ENCODE measurements at places on chromosomes 1 and 21.

DNA sequence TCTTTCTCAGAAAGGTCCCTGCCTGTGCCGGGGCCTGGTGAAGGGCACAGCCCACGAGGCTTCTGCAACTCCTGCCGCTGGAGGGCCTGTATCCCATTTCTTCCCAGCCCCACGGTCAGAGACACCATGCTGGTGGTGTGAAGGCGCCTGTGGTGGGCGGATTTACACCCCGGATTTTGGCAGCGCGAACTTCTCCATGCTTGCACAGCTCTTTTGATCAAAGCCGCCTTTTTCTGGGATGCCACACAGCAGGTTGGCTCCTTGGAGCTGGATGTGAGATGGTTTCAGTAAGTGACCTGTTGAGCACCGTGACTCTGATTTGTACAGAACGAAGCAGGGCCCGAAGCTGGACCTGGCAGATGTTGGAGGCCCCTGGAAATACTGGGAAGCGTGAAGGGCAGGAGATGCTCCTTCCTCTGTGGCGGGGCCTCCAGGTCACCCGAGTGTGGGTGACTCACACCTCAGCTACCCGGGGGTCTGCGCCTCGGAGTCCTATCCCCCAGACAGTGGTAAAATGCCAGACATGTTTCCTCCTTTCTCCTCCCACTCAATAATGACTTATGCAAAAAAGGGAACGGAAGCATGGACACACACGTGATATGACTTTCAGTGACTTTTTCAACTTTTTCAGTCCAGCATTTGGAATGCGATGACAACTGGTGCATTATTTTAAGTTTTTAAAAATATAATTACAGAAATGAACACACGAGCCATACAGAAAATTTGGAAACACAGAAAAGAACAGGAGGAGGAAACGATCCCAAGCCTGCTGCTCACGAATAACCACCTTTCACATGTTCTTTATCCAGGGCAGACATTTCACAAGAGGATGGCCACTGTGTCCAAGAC lies 9.0 kb downstream of the UMODL1 start:
- DNase-seq, result no peak

DNA sequence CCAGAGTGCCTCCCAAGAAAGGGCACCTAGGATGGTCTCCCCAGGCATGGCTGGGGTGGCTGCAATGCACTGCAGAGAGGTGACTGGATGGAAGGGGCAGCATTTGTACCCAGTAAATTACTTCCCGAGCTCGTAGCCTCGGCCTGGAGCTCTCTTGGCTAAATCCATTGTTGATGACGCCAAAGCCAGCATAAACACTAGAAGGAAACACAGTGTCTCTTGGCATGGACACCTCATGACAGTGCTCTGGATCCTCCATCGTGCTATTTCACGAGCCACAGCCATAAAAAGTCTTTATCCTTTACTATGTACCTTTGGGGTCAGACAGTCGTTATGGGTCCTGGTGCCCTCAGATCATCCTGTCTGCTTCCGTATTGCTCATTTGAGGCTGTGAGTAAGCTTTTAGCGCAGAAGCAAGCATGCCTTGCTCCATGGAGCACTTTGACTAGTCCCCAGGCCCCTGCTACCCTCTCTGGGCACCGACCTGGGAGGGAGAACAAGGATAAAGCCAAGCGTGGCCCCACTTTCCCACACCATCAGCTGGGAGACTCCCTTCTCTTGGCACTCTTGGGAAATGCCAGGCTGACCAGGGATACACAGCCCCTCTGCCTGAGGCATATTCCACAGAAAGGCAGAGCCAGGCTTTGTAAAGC lies 10.3 kb upstream of the PRELP start:
- no peak for DNase-seq

- no peak for DNase-seq
Observed at GRCh38 chr1:201213926-201214325, 23.3 kb downstream of the IGFN1 start.

GRCh38 chr1:94301186-94301585 lies 63.8 kb upstream of the ARHGAP29 start:
- DNase-seq, result no peak

DNA sequence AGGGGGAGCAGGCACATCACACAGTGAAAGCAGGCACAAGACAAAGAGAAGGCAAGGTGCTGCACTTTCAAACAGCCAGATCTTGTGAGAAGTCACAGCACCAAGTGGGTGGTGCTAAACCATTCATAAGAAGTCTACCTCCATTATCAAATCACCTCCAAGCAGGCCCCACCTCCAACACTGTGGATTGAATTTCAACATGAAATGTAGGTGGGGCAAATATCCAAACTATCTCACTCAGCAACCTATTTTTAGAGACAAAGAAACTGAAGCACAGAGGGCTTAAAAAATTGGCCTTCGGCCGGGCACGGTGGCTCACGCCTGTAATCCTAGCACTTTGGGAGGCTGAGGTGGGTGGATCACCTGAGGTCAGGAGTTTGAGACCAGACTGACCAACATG lies 90.4 kb downstream of the UBE2U start:
- DNase-seq, result no peak

GRCh38 chr1:7586031-7586941 lies 184.8 kb upstream of the VAMP3 start:
- no peak for DNase-seq

- no peak for DNase-seq
Observed at GRCh38 chr1:27349784-27350662, 8.2 kb downstream of the SYTL1 start.

- DNase-seq, result no peak
Observed at GRCh38 chr1:81681601-81682266, 119.0 kb upstream of the ADGRL2 start.

DNA sequence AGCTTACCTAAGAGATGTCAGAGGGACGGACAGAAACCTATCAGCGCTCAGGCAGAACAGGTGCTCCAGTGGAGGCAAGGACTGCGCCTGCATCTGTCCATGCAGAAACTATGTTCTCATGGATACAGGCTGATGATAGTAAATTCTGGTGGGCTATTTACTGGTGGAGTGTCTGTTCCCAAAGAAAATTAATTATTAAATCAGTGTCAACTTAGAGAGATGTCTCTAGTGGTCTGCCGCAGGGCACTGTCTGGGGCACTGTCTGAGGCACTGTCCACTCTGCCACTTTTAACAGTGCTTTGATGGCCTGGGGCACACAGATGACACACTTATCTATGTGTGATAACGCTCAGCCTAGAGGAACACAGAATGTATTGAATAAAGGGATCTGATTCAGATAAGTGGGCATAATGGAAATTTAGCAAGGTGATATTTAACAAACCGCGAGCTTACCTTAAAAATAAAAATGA lies 148.1 kb downstream of the RGS7 start:
- no peak for DNase-seq

- no peak for DNase-seq
Observed at GRCh38 chr1:19009126-19009881, 52.8 kb upstream of the IFFO2 start.

DNA sequence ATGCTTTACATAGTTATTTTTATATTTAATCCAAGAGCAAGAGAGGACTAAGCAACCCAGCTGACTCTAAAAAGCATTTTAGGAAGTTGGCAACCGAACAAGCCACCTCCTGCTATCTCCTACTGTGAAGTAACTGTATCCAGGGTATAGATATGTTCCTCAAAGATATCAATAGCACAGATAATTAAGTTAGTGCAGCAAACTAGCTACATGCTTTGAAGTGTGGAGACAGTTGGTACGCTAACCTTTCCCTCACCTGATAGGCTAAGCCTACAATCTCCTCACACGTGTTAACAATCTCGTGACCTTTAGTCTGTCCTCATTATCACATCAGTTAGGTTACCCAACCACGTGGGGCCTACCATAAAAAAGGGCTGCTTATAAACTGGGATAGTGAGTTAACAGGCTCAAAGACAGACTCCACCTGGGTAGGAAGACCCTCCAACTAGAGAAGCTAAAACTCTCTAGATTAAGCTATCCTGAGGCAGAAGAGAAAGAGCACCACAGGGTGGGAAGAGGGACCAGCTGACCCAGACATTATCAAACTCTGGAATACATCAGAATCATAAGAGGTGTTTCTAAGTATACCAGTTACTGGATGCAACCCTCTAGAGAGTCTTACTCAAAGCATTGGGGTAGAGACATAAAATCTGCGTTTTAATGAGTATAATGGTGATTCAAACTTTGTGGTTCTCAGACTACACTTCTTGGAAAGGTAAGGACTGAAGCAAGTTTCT lies 340.1 kb upstream of the ESRRG start:
- DNase-seq, result no peak

DNA sequence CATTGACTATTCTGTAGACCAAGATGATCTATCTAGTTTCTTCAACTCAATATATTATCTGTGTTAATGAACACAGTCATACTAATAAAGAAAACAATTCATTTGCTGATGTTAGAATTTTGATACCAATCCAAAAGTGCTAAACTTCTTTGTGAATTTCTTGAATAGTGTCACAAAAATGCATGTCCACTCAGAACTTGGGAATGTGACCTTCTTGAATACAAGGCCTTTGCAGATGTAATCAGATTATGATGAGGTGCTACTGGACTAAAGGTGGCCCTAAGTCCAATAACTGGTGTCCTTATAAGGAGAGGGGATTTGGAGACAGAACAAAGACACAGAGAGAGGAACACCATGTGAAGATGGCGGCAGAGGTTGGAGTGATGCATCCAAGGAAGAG lies 305.8 kb upstream of the ZP4 start:
- no peak for DNase-seq

Measured in effector memory CD4-positive, alpha-beta T cell (primary cell).